ENCODE measurements at places on chromosomes 12 and 14. TPM values are rescaled to one million over a fixed set of nuclear protein-coding genes. Genes with fewer than 3 reads are reported as not detected.

GRCh38 chr14:22896760-22897159 lies 13.7 kb downstream of the REM2 start:
- no peak for DNase-seq

GRCh38 chr12:63132201-63132600 lies 18.8 kb downstream of the AVPR1A start:
- no peak for DNase-seq

GRCh38 chr12:65826353-65827171 lies 2.3 kb downstream of the HMGA2 start:
- DNase-seq: no peak

- no peak for DNase-seq
Observed at GRCh38 chr14:93765155-93765554, 23.1 kb downstream of the PRIMA1 start.

The GLI1 gene
- 0.09 TPM for polyA plus RNA-seq

Data from HepG2 (cell line).